Thoracic aorta endothelial cell (primary cell): ENCODE measurements at places on chromosomes 13 and 19. TPM values are rescaled to one million over a fixed set of nuclear protein-coding genes. Genes with fewer than 3 reads are reported as not detected.

ZNF837 gene
- total RNA-seq, result 0.57 and 1.2 TPM in 2 replicates

EFNA2 gene
- total RNA-seq, result 0.27 TPM in 1 of 2 replicates, not detected in the other

COL4A1 gene
- total RNA-seq, result 207 and 353 TPM in 2 replicates

LILRB5 gene
- 0.07 TPM in 1 of 2 replicates, not detected in the other for total RNA-seq

POU2F2 gene
- 0.40 and 1.1 TPM in 2 replicates for total RNA-seq

DAPK3 gene
- 80.1 and 86.1 TPM in 2 replicates for total RNA-seq

IGFL1 gene
- not detected in 2 replicates for total RNA-seq

C1QTNF9 gene
- total RNA-seq, result not detected in 2 replicates

ZNF845 gene
- total RNA-seq, result 9.2 and 9.7 TPM in 2 replicates

SHISA7 gene
- not detected in 2 replicates for total RNA-seq
